Mucosa of descending colon (tissue), 3 donors: ENCODE measurements at places on chromosomes 7 and 10. TPM values are rescaled to one million over a fixed set of nuclear protein-coding genes. Genes with fewer than 3 reads are reported as not detected.

- no peak for DNase-seq
These were observed 56.2 kb downstream of the SEMA3D start for GRCh38 chr7:85130702-85131101.

GRCh38 chr10:125076121-125076825 lies 84.1 kb downstream of the CTBP2 start:
- DNase-seq = no peak

DNA sequence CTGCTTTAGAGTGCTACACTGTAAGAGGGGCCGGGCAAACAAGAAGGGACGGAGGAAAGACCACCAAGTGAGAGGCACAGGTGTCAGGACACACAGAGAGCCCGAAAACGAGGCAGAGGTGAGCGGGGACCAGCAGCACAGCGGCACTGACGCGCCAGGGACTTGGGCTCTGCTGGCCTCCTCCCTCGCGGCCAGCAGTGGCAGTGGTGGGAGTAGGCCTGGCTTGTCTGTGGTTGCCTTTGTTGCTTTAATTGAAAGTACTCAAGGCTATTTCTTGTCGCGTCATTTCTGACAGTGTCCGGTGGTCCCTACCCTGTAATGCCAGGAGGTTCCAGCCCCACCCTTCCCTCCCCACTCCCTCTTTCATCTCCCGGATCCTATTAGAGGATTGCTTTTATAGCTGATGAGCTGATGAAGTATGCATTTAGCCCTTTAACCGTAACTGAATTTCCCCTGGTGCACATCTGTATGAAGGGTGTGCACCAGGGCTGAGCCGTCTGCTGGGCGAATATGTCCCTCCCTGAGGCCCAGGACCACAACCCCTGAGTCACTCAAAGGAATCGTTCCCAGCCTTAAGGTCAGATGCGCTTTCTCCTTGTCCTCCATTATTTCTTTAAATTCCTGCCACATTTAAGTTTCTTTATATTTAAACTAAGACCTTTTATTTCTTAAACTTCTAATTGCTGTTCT lies 39.5 kb upstream of the FAM20C start:
- no peak for DNase-seq

DNA sequence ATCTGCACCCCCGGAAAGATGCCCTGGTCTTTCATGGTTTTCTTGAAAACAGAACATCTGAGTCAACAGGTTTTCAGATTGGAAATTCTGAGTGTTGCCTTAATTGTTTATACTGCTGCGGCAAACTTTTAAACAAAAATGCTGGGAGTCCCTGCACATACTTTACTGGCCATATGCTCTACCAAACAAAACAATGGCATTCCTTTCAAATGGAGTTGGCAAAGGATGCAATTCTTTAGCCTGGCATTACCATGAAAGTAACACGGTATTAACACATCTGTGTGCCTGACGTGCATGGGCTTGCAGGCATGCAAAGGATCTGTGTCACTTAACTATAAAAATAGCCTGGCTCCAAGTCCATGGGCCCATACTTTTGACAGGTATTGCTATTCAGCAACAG lies 4.2 kb downstream of the INHBA start:
- no peak for DNase-seq

KCND2 gene
- 0.98 TPM for total RNA-seq

DNA sequence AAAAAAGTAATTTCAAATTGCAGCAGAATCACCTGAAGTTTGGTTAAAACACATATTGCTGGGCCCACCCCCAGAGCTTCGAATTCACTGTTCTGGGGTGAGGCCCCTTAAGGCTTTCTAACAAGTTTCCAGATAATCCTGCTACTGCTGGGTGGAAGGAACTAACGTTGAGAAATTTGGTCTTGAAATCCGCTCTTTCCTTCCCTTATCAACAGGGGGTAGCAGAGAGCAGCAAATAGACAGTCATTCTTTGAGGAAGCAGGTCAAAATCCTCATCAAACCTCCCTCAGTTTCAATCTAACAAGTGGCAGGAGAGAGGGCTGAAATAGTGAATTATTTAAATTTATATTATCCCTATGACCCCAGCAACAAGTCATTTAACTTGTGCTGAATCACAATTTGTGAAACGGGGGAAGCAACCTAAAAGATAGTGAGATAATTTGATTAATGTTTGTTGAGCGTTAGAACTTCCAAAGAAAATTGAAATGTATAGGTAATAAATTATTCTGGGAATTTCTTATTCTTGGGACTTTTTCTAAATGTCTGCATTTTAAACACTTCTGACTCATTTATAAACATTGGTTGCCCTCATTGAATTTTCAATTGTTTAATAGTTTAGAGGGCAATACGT lies 21.7 kb upstream of the MALSU1 start:
- no peak for DNase-seq

LUC7L2 gene
- total RNA-seq = 78.4 TPM

LEP gene
- 0.09 TPM for total RNA-seq

GRCh38 chr10:32256613-32257437 lies 90.1 kb downstream of the EPC1 start:
- DNase-seq = peak; percentile 84

DNA sequence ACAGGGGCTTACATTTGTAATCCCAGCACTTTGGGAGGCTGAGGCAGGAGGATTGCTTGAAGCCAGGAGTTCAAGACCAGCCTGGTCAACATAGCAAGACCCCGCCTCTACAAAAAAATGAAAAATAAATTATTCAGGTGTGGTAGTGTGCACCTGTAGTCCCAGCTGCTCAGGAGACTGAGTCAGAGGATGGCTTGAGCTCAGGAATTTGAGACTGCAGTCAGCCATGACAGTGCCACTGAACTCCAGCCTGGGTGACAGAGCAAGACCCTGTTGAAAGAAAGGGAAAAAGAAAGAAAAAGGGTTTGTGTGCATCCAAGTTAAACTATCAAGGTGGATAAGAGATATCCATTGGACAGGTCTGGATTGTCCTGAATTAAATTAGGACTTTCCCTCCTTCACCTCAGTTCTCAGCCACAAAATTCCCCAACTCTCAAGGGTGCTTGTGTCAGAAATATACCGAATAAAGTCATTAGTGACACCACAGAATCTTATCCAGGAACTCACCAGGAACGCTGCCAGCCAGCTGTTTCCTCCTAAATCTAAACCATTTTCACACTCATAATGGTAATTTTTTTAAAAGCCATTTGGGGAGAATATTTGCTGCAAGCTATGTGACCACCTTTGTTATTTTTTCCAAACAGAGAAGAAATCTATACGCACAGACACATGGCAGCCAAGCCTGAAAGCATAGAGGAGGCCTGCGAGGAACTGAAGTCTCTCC lies 12.0 kb downstream of the AFAP1L2 start:
- no peak for DNase-seq

DNA sequence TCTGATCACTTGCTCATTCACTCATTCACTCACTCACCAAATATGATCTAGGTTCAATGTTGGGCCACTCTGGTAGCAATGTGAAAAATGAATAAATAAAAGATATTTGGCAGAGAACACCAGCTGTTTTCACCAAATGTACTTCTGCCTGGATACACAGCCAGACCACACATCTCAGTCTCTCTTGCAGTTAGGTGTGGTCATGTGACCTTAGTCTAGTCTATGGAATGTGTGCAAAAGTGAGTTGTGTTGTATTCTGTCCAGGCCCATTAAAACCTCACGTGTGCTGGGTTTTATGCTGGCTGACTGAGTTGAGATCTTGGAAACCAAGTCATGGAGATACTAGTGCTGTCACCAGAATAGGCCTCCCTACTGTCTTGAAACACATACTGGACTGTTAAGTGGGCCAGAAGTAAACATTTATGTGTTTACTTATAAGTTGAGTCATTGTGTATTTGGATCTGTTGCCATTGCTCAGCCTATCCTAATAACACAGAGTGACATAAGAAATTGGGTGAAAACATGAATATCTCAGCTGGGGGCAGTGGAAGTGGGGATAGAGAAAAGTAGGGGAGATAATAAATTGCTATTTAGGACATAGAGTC lies 145.5 kb downstream of the PTEN start:
- no peak for DNase-seq

DNA sequence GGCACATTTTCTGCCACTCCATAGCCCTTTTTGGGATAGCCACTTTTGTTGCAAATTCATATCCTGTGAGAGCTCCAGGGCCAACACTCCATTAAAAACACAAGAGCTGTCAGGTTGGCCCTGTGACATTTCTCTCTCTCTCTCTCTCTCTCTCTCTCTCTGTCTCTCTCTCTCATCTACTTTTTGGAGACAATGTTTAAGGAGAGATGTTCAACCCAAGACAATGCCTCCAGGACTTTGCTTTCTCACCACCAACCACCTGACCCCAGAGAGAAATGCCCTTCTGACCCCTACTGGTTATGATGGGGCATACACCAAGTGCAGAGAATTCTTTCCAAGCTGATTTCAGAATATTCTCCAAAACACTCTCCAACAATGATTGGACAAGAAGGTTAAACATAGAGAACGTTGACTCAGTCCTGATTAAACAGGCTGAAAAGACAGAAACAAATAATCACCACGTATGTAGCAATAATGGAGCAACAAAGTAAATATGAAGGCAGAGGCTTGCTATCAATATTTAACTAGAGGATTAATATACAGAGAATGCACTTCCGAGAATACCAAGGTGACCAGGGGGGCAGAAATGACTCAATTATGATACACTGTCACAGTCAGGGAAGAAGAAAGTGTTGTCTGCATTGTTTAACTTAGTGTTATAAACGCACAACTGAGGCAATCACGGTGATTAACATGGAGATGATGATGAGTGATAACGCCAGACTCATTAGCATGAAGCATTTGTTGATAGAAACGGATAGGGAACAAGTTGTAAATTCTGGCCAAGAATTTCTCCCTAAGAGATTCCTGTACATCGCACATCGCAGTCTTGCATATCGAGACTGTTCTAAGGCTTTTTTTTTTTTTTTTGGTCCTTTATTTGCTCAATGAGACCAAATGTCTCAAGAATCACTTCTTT lies 178.5 kb downstream of the NRP1 start:
- DNase-seq = no peak

BAZ1B gene
- total RNA-seq = 41.4 TPM

- DNase-seq = no peak
These were observed 74.8 kb upstream of the ATRNL1 start for GRCh38 chr10:115018185-115018931.

- DNase-seq = no peak
These were observed 429.0 kb downstream of the ETV1 start for GRCh38 chr7:13560441-13560840.

OR2A1 gene
- total RNA-seq = not detected

LIPM gene
- not detected for total RNA-seq

DNA sequence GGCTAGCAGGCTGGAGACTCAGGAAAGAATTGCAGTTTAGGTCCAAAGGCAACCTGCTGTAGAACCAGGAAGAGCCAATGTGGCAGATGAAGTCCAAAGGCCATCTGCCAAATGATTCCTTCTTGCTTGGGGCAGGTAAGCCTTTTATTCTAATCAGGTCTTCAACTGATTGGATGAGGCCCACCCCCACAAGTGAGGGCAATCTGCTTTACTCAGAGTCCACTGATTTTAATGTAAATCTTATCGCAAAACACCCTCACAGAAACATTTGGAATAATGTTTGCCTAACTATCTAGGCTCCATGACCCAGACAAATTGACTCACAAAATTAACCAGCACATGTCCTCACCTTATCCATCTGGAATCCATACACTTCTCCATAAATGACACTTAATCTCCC lies 7.8 kb downstream of the GIMAP8 start:
- DNase-seq = no peak
